CD4-positive, alpha-beta T cell (primary cell): ENCODE measurements at places on chromosomes 1 and 21. TPM values are rescaled to one million over a fixed set of nuclear protein-coding genes. Genes with fewer than 3 reads are reported as not detected.

DNA sequence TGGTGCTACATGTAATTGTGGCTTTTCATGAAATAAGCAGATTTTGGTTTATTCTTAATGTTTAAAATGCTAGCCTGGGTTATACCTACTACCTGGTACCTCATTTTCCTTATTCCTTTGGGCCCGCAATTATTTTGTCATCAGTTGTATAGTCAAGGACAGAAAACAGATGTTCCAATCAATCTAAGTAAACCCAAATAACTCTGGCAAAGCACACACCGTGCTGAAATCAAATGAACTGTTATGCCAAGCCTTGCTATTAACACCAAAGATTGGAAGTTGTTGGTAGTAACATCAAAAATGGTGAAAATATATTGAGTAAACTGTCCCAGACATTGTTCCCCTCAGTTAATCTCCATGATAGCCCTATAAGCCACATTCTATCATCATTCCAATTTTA, 248.9 kb downstream of the FGGY start:
- DNase-seq = no peak

- DNase-seq = no peak
These were observed 189.9 kb upstream of the BEND5 start for GRCh38 chr1:48966583-48966982.

DNA sequence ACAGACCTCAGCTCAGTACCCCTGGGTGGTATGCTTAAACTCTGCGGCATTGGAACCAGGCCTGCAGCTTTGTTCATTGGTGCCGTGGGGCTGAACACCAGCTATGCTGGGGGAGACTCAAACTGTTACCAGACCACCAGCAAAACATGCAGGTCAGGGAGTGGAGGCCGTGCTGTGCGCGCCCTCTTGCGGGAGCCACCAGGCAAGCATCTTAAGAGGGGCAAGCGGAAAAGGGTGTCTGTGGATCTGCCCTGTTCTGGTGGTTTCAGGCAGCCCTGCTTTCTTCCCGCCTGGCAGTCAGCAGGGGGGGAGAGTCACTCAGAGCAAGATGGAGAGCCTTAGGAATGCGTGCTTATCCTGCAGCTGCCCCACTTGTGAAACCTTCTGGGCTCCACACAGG, 276.9 kb upstream of the ZRANB2 start:
- no peak for DNase-seq

DNA sequence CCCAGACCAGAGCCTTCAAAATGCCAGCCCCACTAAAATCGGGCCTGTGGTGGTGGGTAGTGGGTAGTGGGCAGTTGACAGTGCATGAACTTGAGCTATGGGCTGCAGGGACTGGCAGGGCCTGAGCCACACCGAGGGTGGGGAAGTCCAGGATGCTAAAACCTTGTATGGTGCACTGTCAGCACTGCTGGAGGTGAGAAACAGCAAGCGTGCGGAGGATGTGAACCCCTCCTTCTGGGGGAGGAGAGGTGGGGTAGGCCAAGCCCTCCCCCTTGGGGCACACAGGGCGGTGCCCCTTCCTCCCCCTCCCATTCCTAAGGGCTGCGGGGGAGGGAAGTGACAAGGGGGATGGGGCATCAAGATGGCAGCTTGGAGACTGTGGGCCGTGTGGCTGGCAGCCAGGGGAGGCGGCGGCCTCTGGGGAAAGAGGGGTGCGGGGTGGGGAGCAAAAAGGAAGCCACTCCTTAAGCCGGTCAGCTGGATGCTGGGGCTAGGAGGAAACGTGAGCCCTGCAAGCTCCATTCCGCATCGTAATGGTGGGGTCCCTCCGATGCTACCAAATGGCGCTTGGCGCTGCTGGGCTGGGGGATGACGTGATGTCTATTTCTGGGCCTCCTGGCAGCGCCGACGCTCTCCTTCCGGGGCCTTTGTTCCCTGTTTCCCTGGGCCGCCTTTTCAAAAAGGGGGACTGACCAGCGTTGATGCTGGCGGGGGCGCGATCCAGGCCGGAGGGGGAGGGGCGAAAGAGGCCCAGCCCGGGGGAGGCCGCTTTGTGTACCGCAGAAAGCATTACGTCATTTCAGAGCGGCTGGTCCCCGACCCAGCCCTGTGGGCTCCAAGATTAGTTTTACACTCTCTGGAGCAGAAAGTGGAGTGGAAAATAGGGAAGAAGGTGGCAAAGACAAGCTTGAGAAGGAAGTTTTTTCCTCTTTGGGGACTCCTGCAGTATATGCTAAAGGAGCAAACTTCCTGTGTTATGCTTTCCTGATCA, 809 bp downstream of the SYT11 start:
- DNase-seq = peak; percentile 38

ECM1 gene
- not detected for total RNA-seq
